ENCODE measurements at places on chromosomes 13 and 19. TPM values are rescaled to one million over a fixed set of nuclear protein-coding genes. Genes with fewer than 3 reads are reported as not detected.

- no peak for DNase-seq
Observed at GRCh38 chr13:31380715-31381114, 180.9 kb downstream of the B3GLCT start.

DNA sequence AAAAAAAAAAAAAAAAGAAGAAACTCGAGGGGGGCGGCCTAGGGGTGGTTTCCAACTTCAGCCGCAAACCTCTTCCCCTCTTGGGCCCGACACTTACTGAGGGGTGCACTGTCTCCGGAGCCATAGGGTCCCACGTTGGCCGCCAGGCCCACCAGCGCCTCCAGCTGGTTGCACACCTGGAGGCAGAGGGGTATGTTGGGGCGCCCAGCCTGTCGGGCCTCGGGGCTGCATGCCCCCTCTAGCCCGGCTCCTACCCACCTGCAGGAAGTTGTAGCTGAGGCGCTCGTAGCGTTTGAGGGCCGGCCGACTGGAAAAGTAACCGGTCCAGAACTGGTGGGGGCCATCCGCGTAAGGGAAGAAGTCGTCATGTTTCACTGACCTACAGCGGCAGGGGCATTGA, 8.6 kb downstream of the MAN2B1 start:
- DNase-seq: no peak

GRCh38 chr13:21823949-21824348, 153.1 kb downstream of the FGF9 start:
- DNase-seq: no peak

- DNase-seq: no peak
Observed at GRCh38 chr13:18951412-18951811, 230.2 kb downstream of the TUBA3C start.

- peak; percentile 31 for DNase-seq
Observed at GRCh38 chr19:50486823-50487515, 10.3 kb upstream of the GARIN5A start.

DNA sequence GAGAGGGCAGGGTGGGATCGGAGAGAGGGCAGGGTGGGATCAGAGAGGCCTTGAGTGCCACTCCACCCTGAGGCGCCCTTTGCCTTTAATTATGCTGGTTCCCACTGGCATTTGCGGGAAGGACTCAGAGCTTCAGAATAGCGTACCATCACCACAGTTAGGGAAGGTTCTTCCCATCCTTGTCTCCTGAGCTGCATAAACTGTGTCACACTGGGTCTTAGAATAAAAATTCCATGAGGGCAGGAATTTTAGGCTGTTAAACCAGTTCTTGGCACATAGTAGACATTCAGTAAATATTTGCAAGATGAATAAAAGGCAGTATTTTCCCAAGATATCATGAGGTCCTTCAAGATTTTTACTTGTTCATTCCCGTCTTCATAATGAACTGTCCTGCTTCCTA, 24.4 kb downstream of the PPP2R1A start:
- DNase-seq: no peak

DNA sequence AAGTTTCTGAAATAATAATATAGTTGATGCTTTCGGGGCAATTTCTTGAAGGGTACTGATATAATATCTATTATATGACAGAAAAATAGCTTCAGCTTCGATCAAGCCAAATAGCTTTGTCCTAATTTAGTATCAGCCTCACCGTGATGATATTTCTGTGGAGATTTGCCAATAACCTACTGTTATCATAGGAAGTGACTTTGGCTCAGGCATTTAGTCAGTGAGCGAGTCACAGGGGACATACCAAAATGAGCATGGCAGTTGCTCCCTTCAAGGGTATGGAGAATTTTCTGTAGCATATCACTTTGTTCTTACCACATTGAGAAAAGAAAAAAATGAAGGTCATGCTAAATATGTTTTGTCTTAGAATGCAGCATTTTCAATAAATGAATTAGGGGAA, 767.6 kb upstream of the SLITRK1 start:
- DNase-seq: peak; percentile 13

DNA sequence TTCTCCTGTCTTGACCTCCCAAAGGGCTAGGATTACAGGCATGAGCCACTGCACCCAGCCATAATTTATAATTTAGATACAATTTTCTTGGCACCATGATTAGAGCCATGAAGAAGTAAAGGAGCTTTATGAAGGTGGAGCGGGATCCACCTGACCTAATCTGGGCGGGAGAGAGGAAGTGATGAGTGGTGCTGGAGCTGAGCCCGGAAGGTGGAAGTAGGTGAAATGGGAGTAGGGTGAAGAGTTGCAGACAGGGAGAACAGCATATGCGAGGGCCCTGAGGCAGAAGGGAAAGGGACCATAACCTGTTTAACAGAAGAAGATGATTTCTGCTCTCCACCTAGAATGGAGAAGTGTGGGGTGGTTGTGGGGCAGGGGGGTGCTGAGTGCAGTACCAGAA, 4.2 kb downstream of the BLOC1S3 start:
- DNase-seq: no peak

The SHFL gene
- total RNA-seq: 21.9 TPM

The KIR3DL2 gene
- not detected for total RNA-seq

The ZNF675 gene
- 14.1 TPM for total RNA-seq

GRCh38 chr13:113902986-113903775, 39.3 kb upstream of the GAS6 start:
- peak; percentile 76 for DNase-seq

DNA sequence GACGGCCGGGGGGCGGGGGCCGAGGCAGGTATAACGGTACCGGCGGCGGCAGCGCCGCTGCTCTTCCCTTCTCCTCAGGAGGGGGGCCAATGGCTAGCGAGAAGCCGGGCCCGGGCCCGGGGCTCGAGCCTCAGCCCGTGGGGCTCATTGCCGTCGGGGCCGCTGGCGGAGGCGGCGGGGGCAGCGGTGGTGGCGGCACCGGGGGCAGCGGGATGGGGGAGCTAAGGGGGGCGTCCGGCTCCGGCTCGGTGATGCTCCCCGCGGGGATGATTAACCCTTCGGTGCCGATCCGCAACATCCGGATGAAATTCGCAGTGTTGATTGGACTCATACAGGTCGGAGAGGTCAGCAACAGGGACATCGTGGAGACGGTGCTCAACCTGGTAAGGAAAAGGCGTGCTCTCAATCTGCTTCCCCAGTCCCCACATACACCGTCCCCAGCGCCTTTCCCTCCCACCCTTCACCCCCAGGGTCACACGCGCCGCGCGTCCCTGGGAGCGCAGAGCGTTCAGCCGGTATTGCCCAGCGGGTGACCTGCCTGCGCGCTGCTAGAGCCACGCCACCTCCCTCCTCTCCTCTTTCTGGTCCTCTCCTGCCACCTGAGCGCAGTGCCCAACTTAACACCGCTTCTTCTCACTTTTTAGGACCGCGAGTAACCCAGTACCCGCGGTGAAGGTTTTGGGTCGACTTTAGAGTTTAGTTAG, 814 bp downstream of the NBEA start:
- DNase-seq: no peak

DNA sequence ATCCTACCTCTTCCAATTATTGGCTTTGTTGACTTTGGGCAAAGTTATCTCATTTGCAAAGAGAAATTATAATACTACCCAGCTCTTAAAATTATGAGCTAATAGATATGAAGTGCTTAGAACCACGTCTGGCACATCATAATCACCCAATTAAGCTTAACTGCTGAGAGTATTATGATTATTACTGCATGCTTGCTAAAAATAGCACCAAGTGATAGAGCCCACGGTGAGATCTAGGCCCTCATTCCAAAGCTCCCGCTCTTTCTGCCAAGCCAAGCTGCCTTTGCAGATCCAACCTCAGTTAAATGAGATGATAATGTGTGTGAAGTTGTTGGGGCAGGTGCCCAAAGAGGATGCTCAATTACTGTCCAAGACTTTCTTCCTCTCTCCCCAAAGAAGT, 6.5 kb upstream of the EDDM13 start:
- no peak for DNase-seq

GRCh38 chr13:95676105-95676761, 706 bp upstream of the DNAJC3 start:
- DNase-seq: peak; percentile 25

- DNase-seq: no peak
Observed at GRCh38 chr13:106804991-106805390, 237.1 kb upstream of the ARGLU1 start.

The IGLON5 gene
- total RNA-seq: not detected

DNA sequence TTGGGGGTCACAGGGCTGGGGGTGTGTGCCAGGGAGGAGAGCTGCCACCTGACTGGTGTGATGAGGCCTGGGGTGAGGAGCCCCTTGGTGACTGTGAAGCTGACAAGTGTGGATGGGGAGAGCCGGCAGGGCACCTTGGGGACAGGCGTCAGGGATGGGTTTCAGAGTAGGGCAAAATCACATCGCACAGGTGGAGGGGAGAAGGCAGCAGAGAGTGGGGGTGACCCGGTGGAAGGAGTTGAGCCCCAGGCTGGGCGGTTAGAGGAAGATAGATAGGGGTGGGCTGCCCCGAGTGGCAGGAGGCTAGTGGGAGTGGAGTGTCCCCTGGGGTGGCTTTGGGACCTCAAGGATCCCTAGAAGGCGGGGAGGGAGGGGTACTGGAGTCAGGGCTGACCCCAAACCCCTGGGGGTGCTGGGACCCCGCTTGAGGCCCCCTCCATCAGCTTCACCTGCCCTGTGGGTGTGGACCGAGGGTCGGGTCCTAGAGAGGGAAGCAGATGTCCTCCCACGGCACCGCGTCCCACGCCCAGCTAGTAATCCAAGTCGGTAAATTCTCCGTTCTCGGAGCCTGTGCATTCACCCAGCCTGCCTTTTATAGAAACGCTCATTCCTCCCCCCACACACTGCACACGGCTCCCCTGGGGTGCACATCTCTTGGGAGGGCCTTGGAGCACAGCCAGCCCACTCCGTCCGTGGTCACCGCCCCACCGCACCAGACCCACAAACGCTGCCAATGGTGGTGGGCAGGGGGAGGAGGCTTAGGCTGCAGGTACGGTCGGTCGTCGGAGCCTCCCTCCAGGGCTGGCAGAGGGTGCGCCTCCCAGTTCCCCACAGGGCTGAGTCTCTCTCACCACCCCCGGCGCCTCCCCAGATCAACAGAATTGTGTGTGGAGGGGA, 2.4 kb downstream of the CTXN1 start:
- no peak for DNase-seq

The CEACAM8 gene
- not detected for total RNA-seq

DNA sequence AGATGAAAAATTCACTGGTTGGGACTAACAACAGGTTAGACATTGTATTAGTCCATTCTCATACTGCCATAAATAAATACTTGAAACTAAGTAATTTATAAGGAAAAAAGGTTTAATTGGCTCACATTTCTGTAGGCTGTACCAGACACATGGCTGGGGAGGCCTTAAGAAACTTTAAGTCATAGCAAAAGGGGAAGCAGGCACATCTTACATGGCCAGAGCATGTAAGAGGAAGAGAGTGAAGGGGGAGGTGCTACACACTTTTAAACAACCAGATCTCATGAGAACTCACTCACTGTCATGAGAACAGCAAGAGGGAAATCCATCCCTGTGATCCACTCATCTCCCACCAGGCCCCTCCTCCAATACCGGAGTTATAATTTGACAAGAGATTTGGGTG, 125.9 kb downstream of the SUCLA2 start:
- DNase-seq: no peak

DNA sequence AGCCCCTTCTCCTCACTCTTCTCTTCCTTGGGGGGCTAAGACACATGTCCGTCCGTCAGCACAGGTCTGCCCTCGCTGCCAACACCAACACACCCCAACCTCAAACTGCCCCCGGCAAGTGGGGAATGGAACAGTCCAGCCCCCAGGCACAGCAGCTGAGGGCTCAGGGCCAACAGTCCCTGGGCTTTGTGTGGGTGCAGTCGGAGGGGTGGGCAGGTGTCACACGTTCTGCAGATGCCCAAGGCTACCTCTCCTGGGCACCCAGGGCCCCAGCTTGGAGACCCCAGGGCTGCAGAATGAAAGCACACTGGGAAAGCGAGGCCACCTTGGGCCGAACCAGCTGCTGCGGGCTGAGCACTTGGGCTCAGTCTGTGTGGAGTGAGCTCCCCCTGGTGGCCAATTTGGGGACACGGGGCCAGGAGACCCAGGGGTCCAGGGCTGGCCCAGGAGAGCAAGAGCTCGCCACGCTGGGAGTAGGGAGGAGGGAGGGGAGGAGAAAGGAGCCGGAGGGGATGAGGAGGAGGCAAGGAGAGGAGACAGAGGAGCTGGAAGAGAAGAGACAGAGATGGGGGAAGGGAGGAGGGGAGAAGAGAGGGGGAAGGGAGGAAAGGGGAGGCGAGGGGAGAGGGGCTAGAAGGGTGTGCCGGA, 14.0 kb upstream of the ATP8B3 start:
- peak; percentile 50 for DNase-seq

DNA sequence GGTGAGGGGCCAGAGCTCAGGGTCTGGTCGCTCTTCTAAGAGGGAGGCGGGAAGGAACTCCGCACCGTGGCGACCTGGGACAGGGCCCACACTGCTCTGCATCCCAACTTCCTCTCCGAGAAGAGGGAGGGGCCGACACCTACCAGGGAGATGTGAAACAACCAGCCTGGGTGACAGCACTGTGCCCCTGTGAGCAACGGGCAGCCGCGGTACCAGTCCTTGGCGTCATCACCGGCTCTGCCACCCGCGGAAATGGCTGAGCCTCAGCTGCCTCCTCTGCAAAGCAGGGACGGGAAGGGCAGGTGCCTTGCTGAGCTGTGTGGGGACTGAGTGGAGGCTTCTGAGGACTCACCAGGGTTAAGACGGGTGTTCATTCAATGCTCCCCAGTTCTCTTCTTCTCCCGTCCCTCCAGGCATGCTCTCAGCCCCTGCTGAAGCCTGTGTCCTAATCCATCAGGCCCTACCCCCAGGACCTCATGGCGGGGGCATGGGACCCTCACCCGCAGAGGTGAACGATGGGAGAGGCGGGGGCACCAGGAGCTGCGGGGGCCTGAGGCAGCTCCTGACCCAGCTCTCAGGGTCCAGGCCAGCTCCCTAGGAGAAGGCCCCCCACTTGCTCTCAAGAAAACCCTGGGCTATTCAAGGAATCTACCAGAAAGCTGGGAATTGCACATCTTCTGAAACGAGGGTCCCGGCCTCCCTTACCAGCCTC, 9.3 kb downstream of the ZNF787 start:
- DNase-seq: no peak

GRCh38 chr13:72782717-72783116, 784 bp downstream of the PIBF1 start:
- DNase-seq: peak; percentile 16

The ZNF836 gene
- total RNA-seq: 7.7 TPM

- DNase-seq: no peak
Observed at GRCh38 chr19:2885736-2886135, 15.0 kb upstream of the ZNF57 start.

The PABPC3 gene
- total RNA-seq: 0.12 TPM

The ADM5 gene
- 0.78 TPM for total RNA-seq

The TIMM50 gene
- total RNA-seq: 86.2 TPM

DNA sequence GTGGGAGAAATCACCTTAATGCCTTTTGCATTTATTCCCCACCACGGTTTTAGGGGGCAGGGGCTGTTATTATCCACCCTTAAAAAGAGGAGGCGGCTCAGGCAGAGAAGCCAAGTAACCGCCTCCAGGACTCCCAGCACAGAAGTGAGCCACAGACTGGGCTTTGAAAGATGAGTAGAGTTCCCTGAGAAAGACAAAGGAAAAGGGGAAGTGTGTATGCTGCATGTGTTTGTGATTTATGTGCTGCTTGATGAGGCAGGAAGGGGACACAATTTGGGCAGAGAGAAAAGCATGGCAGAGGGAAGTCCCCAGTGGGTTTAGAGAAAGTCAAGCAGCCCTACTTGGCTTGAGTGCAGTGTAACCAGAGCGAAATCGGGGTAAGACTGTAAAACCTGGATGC, 85.0 kb downstream of the DOCK9 start:
- DNase-seq: no peak

Measured in RPMI7951 (cell line).